ENCODE measurements at places on chromosomes 1 and 21.

DNA sequence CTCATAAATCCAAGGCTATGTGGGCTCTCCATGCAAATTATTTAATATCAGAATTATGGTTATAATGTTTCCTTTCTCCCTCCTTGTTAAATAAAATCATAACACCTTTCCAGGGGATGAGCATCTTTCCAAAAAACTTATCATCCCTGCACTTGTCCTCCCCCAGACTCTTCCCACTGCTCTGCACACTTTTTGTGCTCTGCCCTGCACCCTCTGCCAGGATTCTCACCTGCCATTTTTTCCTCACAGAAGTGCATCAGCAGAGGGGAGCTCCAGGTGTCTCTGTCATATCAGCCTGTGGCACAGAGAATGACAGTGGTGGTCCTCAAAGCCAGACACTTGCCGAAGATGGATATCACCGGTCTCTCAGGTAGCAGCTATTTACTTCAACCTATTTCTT lies 20.9 kb downstream of the SYT11 start:
- DNase-seq: no peak

DNA sequence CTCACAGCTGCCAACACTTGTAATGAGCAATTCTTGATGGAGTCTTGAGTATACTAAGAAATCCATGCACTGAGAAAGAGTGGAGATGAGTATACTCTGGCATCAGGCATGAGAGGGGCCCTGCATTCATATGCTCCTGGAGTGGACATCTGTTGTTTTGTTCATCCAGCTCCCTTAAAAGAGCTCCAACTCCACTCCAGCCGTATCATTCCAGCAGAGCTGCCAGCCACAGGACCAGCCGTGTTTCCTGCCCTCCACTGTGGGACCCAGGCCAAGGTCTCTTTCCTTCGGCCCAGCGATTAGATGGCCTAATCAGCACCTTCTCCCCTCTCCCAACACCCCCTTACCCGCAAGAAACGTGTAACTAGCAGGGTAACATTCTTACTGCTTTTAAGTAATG lies 144.5 kb downstream of the OMA1 start:
- no peak for DNase-seq

- DNase-seq: no peak
Measured at GRCh38 chr21:38780879-38781278, 24.9 kb upstream of the ETS2 start.

DNA sequence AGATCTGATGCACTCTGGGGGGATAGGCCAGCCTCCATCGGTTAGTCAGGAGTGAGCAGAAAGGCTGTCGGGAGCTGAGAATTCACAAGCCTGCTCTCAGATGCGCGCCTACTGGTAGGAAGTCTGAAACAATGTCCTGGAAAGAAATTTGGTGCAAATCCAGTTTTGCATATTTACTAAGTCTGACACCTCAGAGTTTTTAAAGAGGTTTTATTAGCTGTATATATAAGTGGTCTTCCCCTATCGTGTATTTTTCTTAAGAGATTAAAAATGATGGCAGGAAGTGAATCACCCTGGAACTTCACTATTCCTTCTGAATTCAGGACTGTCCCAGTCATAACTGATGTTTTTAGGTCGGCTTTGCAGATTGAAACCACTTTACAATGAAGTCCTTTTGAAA lies 99.8 kb upstream of the C1orf105 start:
- no peak for DNase-seq

- DNase-seq: no peak
Measured at GRCh38 chr1:52455686-52456085, 51.3 kb downstream of the PRPF38A start.

- no peak for DNase-seq
Measured at GRCh38 chr1:191889623-191890003, 268.6 kb upstream of the RGS18 start.

DNA sequence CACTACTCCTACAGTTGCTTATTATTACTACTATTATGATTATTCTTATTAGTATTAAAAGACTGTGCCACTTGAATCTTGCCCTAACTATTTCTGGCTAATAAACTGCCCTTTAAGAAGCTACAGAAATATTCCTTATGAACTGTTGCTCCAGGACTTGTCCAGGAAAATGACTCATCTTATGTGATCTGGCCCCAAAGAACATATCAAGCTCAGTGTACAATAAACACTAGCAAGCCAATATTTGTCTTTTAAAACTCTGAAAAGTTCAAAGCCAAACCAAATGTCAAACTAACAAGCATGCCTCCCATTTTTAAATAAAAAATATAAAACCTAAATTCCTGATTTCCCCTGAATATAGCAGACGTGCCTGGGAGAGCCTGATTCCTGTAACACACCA lies 88.7 kb upstream of the SIM2 start:
- DNase-seq: no peak

GRCh38 chr1:70415882-70416281 lies 4.8 kb downstream of the CTH start:
- DNase-seq: no peak

DNA sequence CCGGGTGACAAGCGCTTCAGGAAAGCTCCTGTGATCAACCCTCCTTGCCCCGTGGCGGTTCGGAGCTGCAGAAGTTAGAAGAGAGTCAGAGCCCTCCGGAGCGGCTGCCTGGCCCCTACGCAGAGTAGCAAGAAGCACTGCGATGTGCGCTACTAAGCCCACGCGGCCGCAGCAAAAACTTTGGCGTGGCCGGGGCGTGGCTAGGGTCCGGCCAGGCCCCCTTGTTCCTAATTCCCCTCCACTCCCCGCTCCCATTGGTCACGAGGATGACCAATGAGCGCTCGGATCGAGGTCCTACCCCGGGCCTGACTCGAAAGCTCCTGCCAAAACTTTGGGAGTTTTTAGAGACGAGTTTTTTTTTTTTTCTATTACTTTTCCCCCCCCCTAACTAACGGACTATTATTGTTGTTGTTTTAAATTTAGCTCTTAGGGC lies at the start of gene HLX:
HLX (plus strand) TSS at position 368 of the 433 bp plus-strand sequence. CDS start 415 bp downstream, outside the sequence.
- peak; percentile 80 for DNase-seq

- no peak for DNase-seq
Measured at GRCh38 chr1:50970931-50971582, 1.0 kb downstream of the CDKN2C start.

Data from amniotic stem cell (primary cell).